ENCODE measurements at places on chromosomes 2 and 18.

DNA sequence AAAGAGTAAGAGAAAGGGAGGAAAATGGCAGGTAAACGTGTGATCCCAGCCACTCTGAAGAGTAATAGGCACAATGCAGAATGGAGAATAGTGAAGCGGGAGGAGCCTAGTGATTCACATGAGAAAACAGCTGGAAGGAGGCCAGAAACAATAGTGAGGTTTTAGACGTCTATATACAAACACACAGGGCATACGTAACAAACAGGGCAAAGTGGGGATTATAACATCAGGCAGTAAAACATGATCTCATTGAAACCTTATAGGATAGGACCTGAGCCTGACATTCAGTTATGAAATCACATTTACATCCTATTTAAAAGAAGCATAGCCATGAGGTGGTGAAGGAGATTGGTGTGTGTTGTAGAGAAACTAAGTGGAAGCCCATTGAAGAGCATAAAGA is 33.0 kb upstream of the GATA6 start:
- no peak for DNase-seq

GRCh38 chr2:1766851-1767811 is 22.8 kb upstream of the PXDN start:
- DNase-seq: no peak

GRCh38 chr18:50886929-50887328 is 8.0 kb downstream of the ME2 start:
- DNase-seq: no peak

GRCh38 chr18:58140387-58141325 is 96.6 kb downstream of the NEDD4L start:
- DNase-seq: peak; percentile 28

GRCh38 chr2:168216351-168217005 is 30.9 kb downstream of the STK39 start:
- no peak for DNase-seq

GRCh38 chr18:46868169-46868921 is 49.0 kb downstream of the PIAS2 start:
- no peak for DNase-seq

GRCh38 chr18:478681-479080 is 21.8 kb downstream of the COLEC12 start:
- no peak for DNase-seq

GRCh38 chr2:174573621-174574081 is 24.0 kb downstream of the WIPF1 start:
- no peak for DNase-seq

DNA sequence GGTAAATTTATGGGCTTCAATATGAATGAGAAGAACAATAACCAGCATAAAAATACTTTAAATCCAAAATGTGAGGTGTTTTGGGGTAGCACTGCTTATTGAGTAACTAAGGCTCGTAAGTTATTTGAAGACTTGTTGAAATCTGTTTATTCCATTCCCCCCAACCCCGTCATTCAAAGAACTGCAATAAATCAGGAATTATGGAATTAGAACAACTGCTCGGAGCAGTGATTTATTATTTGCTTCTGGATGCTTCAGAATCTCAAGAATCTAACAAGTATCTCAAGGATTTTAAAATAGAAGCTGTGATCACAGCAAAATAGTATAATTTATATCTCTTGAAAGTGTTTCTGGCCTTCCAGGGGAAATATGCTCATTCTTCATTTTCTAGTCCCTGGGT is 86.8 kb downstream of the EML6 start:
- no peak for DNase-seq

DNA sequence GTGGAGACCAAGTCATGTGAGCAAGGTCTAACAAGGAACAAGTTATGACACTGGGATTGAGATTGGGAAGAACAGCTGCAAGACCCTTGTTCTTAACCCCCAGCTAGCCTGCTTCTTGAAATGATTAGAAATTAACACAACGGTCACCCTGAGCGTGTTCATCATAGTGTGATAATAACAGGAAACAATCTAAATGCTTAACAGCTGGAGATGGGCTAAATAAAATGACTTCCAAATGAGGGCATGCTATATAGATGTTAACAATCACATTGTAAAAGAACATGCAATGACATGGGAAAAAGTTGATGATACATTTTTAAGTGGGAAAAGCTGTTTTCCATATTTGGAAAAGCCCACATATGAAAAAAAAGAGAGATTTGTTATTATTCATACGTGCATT is 47.6 kb downstream of the RPL37A start:
- no peak for DNase-seq

GRCh38 chr18:44130376-44130942 is 550.2 kb upstream of the SETBP1 start:
- DNase-seq: peak; percentile 31

DNA sequence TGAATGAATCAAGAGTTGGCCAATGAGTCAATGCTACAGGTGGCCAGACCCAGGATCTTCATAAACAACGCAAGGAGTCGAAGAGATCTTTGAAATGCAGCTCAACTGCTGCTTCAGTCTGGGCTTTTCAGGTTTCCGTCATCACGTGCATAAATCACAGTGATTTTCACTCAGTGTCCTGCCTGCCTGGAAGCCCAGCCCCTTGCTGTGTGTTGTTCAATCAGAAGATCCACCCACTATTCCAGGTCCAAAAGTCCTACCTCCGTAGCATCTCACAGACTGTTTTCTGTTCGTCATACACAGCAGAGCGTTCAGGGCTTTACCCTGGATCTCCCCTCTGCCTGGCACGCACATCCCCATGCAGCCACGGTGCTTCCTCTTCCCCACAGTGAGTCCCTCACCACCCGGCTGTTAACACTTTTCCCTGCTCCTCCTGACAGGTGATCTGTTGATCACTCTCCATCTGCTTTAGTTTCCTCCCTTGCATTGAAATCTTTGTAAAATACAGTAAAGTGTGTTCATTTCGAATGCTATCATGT is 216.3 kb downstream of the MYT1L start:
- DNase-seq: no peak

- no peak for DNase-seq
Observed at GRCh38 chr2:173213181-173213580, 137.5 kb downstream of the MAP3K20 start.

DNA sequence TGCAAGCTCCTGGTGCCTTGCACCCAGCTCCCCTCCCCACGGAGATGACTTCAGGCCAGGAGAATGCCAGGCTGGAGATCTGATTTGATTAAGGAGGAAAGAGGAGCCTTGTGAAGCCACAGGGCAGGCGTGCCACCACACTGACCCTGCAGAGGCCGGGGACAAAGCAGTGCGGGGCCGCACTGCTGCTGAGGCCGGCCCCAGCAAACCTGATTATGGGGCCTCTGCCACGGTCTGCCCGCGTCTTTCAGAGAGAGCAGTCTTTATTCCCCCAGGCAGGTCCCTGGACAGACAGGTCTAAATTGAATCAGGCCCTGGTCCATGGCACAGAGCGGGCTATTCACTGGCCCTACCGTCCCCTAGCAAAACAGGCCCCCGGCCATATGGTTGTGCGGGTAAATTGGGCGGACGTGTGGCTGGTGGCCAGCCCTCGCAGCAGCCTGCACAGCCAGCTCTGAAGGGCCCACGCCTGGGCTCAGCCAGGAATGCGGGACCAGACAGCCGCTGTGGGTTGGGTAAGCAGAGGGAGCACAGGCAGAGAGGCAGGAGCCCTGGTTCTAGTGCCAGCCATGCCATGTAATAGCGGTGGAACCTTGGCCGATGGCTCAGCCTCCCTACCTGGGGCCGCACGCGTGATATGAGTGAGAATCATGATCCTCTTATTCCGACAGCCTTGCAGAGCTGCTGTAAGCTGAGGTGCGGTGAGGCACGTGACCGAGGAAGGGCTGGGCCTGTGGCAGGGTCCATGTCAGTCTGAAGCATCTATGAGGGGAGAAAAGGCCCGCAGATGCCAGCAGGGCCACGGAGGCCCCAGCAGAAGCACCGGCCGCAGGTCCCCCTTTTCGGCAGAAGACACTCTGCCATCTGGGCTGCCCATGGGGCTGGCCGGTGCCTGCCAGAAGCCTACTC is 97.3 kb upstream of the MYCN start:
- DNase-seq: no peak

GRCh38 chr18:6711467-6711866 is 18.0 kb upstream of the ARHGAP28 start:
- DNase-seq: no peak

DNA sequence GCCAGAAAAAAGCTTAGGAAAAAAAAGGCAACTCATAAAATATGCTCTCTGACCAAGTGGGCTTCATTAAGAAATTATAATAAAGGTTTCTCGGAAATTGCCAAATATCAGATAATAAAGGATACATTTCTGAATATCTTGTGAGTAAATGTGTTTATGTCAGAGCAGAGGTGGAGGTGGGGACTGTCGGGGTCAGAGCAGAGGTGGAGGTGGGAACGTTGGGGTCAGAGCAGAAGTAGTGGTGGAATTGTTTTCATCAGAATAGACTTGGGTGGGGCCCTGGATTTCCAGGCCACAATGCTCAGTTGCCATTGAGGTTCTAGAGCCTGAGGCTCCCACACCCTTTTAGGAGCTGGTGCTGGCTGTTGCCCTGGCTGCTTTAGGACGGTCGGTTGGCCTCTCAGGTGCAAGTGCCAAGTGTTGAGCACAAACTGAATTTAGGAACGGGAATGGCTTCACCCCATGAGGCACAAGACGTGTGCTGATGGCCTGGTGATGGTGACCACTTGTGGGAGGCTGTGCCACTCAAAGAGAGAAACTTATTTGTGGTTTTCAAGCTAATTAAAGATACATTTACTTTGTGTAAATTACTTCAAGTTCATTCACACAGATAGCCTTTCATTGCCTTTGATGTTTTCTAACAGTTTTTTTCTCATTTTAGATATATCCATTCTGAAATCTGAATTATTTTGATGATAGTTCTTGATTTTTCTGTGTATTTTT is 131.5 kb downstream of the ATP9B start:
- DNase-seq: no peak

DNA sequence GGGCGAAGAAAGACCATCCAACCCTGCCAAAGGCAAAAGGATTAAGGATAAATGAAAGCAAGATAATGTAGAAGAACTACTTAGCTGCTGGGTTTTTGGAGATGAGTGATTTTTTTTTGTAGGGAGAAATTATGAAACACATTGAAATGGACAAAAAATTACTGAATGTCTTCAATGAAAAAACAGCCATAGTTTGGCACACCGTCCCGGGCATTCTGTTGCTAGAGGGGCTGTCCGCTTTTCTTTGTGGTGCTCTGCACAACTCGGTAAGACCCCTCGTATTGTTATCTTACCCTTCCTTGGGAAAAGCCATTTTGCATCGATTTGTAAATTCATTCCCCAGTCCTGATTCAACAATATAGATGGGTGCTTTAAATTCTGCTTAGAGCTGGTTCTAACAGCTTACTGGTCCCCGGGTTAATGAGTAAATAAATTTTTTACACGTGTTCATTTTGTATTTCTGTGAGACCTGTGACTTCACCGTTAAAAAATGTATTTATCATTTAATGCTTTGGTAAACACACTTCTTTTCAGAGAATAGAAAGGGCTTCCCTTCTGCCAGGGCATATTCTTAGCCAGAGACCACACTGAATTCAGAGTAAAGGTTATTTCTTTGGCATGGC is 912 bp upstream of the LAPTM4A start:
- no peak for DNase-seq

- no peak for DNase-seq
Observed at GRCh38 chr2:121382744-121383143, 97.7 kb upstream of the TFCP2L1 start.

- peak; percentile 86 for DNase-seq
Observed at GRCh38 chr2:75053484-75054112, 95.2 kb downstream of the POLE4 start.

DNA sequence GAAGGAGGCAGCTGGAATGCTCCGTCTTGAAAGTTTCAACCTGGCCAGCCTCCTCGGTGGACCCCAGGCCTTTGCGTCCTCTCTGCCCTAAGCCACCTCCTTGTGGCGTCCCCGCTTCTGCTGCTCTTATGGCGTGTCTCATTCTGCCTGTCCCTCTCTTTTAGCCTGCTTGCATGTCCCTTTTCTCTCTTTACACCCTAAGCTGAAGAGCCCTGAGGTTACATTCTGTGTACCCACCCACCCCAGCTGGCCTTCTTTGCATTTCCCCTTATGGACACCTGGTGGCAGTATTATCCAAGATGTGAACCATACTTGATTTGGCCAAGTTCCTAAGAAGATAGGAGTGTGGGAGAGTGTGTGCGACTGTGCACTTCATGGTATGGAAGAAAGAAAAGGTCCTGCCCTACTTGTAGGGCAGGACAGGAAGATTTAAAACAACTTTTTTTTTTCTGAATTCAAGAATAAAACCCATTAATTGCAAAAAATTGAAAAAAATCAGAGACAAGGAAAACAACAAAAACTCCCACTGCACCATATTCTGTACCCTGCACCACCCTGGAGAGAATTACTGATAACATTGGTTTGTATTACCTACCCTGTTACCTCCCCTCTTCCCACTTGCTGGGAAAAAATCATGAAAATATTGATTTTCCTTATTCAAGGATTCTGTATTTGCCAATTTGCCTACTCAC is 77.4 kb downstream of the DYSF start:
- DNase-seq: peak; percentile 40

GRCh38 chr2:166592750-166593149 is 98.7 kb upstream of the SCN7A start:
- DNase-seq: no peak

DNA sequence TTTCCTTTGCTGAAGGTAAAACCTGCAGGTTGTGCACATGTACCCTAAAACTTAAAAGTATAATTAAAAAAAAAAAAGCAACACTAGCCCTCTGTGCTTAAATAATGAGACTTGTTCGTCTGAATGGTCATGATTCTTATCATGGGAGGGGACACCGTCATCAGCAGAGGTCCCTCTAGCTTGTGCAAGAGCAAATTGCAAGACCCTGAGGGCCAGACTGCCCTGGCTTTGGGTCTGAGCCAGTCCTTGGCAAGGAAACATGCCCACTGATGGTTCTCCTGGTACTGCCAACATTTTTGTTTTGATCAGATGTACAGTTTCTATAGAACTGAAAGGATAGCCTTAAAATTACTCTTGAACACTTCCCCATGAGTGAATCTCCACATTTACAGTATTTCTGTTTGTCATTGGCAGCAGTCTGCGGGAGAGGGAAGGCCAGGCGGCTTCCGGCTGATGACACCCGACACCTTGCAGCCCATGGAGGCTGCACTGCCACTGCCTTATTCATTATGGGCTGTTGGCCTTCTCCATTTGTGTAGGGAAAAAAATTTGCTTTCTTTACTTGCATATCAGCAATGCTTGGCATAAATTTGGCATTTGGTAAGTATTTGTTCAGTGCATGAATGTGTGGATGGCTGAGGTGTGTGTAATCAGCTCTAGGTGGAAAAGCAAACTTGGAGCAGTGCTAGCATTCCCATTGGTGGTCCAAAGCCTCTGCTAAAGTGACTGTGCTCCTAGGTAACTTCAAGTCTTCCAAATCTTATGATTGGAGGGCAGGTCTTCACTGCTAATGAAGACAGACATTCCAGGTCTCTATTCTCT is 161.6 kb upstream of the ALKAL2 start:
- DNase-seq: peak; percentile 26

GRCh38 chr18:8826971-8827370 is 121.6 kb downstream of the MTCL1 start:
- DNase-seq: peak; percentile 81

DNA sequence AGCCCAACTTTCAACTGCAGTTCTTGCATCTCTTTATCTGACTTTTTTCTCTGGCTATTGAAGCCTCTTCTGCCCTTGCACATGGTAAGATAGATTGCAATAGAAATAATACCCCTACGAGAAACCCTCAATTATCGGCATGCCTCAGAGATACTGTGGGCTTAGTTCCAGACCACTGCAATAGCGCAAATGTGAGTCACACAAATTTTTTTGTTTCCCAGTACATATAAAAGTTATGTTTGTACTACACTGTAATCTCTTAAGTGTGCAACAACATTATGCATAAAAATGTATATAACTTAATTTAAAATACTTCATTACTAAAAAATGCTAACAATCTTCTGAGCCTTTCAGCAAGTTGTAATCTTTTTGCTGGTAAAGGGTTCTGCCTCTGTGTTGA is 124.7 kb downstream of the PDE1A start:
- DNase-seq: no peak

- peak; percentile 18 for DNase-seq
Observed at GRCh38 chr2:39243469-39244123, at the start of gene CDKL4. Gene CDKL4, minus strand, starts transcription at chr2:39243970.
